ENCODE measurements at places on chromosomes 6 and 20. TPM values are rescaled to one million over a fixed set of nuclear protein-coding genes. Genes with fewer than 3 reads are reported as not detected.

The CHD6 gene
- total RNA-seq = 114 TPM

DNA sequence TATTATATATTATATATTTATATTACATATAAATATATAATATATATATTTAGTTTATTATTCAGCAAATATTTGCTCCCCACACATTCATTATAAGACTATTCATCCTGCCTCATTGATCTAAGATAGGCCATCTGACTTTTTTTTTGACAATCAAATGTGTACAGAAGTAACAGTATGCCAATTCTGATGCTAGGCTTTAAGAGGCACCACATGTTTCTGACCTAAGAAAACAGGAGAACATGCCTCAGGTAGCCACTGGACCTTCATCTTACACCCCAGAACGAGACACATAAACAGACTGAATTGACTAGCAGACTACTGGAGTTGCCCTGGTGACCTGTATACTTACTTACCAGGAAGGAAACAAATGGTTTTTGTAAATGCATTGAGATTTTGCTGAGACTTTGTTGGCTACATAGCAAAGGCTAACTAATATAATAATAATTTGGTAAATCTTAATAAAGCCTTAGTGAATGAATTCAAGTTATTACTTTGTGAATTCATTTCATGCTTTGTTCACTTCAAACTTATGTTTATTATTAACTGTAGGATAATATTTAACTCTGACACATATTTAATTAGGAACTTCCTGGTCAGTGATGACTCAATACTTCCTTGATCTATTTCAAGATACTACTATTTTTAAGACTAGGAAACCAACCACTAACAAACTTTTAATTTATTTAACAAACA, 13.4 kb upstream of the MYO6 start:
- H3K27ac ChIP-seq = peak overlapping the region; percentile 74
- no peaks in the 10 kb centered on the region for H3K27me3 ChIP-seq
- DNase-seq = no peak

The CST5 gene
- not detected for total RNA-seq

DNA sequence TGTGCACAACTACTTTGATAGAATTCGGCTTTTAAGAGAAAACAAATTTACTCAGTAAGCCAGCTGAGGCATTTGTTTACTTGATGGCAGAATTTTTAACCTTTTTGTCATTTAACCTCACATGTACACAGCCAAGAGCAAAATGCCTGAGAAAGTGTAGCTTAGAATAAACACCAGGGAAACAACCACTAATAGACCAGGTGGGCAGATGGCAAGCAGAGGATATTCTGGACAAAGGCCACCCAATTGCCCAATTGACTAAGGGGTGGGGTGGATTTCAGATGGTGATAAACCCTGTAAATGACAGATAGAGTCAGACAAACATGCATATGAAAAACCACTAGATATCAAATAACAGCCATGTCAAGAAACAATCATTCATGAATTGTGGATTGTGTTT, 190.7 kb upstream of the FBXL4 start:
- peaks cover 14% of the 10 kb centered on the region for H3K27me3 ChIP-seq
- no peak overlapping the region for H3K4me3 ChIP-seq
- no peak for DNase-seq
- H3K4me1 ChIP-seq = peaks cover 16% of the 10 kb centered on the region
- no peak overlapping the region for H3K27ac ChIP-seq
- H3K36me3 ChIP-seq = no peaks in the 10 kb centered on the region

DNA sequence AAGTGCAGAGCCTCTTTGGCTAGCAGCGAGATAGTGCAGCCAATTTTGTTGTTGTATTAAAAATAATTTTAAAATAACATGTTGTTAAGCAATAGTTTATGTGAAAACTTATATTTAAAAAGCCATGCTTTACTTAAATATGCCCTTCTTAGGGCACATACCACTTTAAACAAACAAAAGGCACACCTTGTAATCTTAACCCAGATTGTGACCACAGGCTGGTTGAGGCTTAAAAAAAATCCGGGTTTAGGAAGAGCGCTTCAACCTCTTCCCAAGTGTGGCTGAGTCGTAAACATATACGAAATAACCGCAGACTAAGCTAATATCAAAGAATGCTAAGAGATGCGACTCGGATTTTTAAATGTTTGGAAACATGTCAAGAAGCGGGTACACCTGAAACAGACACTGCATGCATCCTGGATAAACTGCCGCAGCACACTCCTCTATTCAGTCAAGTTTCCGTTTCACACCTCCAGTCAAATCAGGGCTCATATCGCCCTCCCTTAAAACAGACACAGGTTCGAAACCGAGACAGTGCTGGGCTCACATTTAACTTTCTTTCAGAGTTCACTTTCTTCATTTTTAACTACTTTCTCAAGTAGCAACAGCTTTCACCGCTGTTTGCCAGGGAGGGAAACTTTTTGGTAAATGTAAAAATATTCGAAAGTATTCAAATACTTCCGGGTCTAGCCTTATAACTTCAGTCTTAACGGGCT, 1.5 kb downstream of the DEK start:
- DNase-seq = no peak
- peaks cover 42% of the 10 kb centered on the region for H3K4me1 ChIP-seq
- H3K4me3 ChIP-seq = peak overlapping the region; percentile 95
- peak overlapping the region; percentile 92 for H3K27ac ChIP-seq
- no peaks in the 10 kb centered on the region for H3K27me3 ChIP-seq

DNA sequence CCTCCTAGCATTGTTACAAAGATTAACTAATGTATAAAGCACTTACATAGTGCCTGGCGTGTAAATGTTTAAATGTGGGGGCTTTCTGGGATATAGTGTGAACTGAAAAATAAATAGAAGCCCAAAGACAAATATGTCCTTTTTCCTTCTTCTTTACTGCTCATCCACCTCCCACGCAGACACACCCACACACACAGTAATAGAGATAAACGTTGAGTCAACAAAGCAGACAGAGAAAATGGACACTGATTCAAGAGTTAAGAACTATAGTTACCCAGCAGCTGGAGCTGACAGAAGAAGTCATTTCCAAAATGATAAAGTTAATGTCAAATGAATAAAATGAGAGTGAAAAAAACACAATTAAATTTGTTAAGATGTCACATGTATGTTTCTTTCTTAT, 68.3 kb downstream of the FHL5 start:
- no peak overlapping the region for H3K27ac ChIP-seq
- H3K4me1 ChIP-seq = peaks cover 3% of the 10 kb centered on the region
- H3K27me3 ChIP-seq = no peaks in the 10 kb centered on the region

GRCh38 chr20:1423625-1424106, 30.8 kb upstream of the FKBP1A start:
- H3K4me1 ChIP-seq = peaks cover 1% of the 10 kb centered on the region
- no peak overlapping the region for H3K27ac ChIP-seq
- peaks cover 11% of the 10 kb centered on the region for H3K27me3 ChIP-seq
- H3K36me3 ChIP-seq = no peaks in the 10 kb centered on the region

The PAX1 gene
- 3.3 TPM for total RNA-seq

DNA sequence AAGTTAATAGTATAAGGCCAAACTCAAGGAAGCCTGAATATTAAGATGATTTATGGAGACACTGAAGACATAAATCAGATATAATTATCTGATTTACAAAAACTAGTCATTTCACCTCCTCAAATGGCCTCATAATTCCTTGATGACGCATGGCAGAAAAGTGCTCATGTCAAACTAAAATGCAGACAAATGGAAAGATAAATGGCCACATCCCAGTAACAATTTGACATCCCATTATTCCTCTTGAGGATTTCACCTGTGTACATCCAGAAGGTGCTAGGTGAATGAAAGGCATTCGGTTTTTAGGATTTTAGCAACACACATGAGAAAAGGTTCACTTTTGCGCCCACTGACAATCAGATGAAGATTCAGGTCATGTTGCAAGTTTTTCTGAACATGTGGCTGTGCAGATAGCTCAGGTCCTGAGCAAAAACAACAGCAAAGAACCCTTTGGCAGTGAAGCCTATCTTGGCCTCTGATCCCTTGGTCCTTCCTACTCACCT, 24.2 kb downstream of the SGK1 start:
- DNase-seq = no peak
- no peak overlapping the region for H3K27ac ChIP-seq
- peaks cover 7% of the 10 kb centered on the region for H3K27me3 ChIP-seq
- no peaks in the 10 kb centered on the region for H3K36me3 ChIP-seq
- H3K4me1 ChIP-seq = no peaks in the 10 kb centered on the region

The BMP7 gene
- 35.4 TPM for total RNA-seq

The SLC26A8 gene
- total RNA-seq = not detected

DNA sequence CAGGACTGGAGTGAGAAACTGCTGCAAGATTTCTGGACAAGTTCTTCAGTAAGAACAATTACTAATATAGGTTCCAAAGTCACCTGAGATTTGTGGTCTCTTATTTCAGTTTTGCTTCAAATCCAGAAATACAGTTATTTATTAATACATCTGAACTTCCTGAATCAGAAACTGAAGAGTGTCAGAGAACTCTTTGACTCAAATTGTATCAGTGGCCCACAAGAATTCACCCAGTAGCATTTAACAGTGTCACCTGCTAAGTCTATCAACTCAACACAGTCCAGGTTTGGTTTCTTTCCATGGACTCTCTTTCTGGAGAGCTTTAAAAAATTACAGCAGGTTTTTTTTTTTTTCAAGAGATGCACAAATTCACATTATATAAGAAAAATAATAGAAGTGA, 18.8 kb upstream of the NHSL1 start:
- H3K27ac ChIP-seq = no peak overlapping the region
- peaks cover 20% of the 10 kb centered on the region for H3K4me1 ChIP-seq
- H3K4me3 ChIP-seq = no peak overlapping the region
- DNase-seq = no peak
- H3K36me3 ChIP-seq = peaks cover 35% of the 10 kb centered on the region

DNA sequence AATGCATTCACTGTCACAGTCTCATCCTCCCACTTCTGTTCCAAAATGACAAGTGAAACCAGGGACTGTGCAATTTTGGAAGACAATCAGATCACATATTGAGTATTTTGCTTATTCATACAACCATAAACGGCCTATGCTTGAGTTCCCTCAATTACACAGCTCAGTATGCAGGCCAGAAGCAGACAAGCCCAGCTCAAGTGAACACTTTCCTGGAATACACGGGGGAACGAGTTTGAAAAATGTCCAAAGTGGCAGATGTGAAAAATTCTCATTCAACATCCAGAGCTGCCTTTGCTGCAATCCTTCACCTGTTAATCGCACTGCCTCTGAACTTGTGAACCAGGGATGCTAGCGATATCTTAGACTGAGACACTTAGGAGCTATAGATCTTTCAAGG, 190.2 kb downstream of the COL9A1 start:
- H3K4me1 ChIP-seq = peaks cover 7% of the 10 kb centered on the region
- no peaks in the 10 kb centered on the region for H3K36me3 ChIP-seq
- no peaks in the 10 kb centered on the region for H3K27me3 ChIP-seq
- H3K27ac ChIP-seq = no peak overlapping the region
- no peak for DNase-seq

- peak overlapping the region; percentile 88 for H3K4me3 ChIP-seq
- no peaks in the 10 kb centered on the region for H3K27me3 ChIP-seq
- peaks cover 18% of the 10 kb centered on the region for H3K4me1 ChIP-seq
- DNase-seq = no peak
- peak overlapping the region; percentile 98 for H3K27ac ChIP-seq
These were observed 977 bp downstream of the HMGN4 start for GRCh38 chr6:26539071-26539615.

The RNF182 gene
- 1.9 TPM for total RNA-seq

DNA sequence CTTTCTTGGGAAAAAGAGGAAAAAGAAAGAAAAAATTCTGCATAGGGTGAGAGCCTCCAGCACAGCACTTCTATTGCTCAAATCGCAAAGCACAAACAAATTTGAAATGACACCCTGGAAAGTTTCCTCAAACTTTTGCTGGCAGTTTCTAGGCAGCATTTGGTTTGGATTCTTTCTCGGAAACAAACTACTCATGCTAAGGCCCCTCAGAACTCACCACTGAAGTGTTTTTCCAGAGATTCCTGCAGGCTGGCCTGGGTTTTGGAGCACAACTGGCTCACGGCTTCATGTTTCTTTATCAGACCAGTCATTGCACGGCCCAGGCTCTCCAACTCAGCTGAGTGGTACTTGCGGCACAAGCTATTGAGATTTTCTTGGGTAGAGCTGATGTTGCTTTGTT, 237.8 kb downstream of the SYNE1 start:
- no peak overlapping the region for H3K27ac ChIP-seq
- peaks cover 1% of the 10 kb centered on the region for H3K4me1 ChIP-seq
- H3K4me3 ChIP-seq = no peak overlapping the region
- H3K27me3 ChIP-seq = no peaks in the 10 kb centered on the region
- no peaks in the 10 kb centered on the region for H3K36me3 ChIP-seq

DNA sequence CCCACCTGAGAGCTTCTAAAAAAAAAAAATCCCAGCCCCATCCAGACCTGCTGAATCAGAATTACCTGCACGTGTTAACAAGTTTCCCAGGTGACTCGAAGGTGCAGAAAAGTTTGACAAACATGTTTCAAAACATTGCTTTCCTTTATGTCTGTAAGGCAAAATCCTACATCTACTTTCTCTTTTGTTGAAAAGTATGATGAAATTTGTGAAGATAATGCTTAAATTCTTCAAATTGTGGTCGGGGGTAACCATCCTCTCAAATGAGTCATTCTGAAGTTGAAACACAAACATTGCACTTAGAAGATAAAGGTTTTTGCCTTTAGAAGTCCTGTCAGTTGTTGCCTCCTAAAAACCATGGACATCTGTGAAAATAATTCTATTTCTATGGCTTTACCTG, 429.7 kb downstream of the EPHA7 start:
- no peak overlapping the region for H3K27ac ChIP-seq
- no peaks in the 10 kb centered on the region for H3K27me3 ChIP-seq
- H3K4me3 ChIP-seq = no peak overlapping the region
- no peaks in the 10 kb centered on the region for H3K36me3 ChIP-seq

DNA sequence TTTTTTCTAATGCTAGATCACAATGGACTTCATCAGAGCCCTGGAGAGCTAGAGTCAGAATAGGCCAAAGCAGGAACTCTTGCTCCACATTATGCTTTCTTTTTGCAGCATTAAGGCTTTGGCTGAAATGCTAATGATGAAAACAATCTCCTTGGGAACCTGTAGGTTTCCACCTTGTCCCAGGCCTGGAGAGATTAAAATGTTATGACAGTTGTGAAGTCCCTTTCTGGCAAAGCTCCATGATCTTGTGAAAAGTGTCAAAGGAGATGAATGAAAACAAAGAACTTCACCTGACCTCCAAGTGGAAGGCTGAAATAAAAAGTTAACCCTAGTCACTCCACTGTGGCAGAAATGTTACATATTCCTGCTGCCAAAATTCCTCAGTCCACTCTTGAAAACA, 64.0 kb upstream of the LRRC1 start:
- no peak overlapping the region for H3K27ac ChIP-seq
- H3K36me3 ChIP-seq = peaks cover 3% of the 10 kb centered on the region
- H3K4me1 ChIP-seq = peaks cover 34% of the 10 kb centered on the region
- H3K4me3 ChIP-seq = no peak overlapping the region

GRCh38 chr20:42063141-42063540, 445.0 kb upstream of the CHD6 start:
- DNase-seq = no peak
- no peak overlapping the region for H3K4me3 ChIP-seq
- H3K27me3 ChIP-seq = peaks cover 4% of the 10 kb centered on the region
- H3K4me1 ChIP-seq = no peaks in the 10 kb centered on the region
- no peak overlapping the region for H3K27ac ChIP-seq
- H3K36me3 ChIP-seq = no peaks in the 10 kb centered on the region

GRCh38 chr6:167396659-167397490, 72.0 kb downstream of the TTLL2 start:
- H3K27me3 ChIP-seq = peaks cover 4% of the 10 kb centered on the region
- no peak overlapping the region for H3K27ac ChIP-seq
- H3K36me3 ChIP-seq = no peaks in the 10 kb centered on the region
- H3K4me1 ChIP-seq = peaks cover 25% of the 10 kb centered on the region
- no peak for DNase-seq
